ELR (cell line): ENCODE measurements at places on chromosomes 12 and 14.

DNA sequence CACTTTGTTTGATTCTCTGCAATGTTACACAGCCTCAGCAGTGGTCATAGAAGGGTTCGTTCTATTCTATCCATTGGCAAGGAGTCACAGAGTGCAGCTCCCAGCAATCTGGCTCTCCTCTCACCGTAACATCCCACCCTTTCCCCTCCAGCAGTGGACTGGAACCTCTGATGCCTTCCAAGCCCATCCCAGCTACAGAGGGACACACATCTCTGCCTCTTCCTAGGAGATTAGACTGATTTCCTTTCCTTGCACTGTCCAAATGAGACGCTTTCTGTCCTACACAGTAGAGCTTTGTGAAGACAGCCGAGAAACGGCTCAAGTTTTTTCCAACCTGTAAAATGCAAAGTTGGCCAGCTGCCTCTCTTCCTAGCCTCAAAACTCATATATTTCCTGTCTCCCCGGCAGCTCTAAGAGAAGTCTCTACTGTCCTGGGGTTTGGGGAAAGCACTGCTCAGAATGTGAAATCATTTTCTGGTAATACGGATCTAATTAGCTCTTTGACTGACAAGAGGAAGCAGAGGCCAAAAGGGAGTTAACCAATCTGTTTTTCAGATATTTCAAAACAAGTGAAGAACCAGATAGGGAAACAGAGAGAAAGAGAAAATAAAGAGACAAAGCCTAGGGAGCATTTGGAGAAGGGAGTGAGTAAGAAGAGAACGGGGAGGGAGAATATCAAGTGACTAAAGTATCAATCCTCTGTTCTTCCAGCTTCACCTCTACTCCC is 516 bp downstream of the NINJ2 start:
- no peak for DNase-seq

DNA sequence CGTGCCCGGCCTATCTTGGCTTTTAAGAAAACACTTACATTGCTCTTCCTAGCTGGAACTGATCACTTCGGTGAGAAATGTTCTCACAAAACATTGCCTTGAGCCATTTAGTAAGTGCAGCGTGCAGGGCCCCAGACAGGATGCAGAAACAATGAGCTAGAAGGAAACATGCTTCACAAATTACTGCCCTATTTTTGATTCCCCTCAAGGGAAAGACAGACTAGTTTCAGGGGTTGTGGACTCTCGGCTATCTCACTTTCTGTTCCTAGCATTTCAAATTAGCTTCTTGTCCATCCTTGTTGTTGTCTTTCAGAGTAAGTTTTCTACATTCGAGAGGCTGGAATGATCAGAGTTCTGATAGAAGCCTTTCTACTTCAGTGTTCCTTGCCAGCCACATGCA is 21.6 kb downstream of the TGFB3 start:
- no peak for DNase-seq

DNA sequence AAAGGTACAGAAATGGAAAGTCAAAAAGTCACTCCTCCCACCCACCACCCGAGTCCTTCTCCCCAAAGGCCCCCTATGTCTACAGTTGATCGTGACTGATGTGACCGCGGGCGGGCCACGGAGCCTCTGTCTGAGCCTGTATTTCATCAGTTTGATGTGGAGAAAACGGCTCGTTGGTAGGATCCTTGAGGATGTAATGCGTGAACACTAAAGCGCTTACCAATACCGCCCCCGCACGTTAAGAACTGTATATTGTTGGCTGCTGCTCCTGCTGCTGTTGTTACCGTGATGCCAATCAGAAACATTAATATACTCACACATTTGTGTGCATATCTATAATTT is 24.6 kb upstream of the UBC start:
- DNase-seq: peak; percentile 92

DNA sequence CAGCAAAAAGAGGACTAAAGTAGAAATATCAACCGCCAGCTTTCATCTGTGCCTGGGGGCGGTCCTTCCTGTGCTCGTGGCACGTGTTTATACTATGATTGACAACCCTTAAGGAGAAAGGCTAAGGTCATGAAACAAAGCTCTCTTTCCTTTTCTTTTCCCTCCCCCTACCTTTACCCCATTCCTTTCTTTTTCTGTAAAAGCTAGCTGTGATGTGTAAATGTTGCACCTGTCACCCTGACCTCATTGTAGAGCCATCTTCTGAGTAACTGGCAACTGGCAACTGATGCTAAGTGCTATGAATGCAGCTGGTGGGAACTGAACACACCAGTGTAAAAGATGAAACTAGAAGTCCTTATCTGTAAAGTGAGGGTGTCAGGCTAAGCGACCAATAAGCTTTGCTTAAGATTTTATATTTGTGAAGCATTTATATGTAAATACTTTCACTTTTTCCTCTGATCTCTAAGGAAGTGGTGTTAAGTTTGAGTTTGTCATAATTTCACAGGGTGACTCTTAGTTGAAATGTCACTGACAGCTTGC is 102.8 kb upstream of the BCAT1 start:
- no peak for DNase-seq

DNA sequence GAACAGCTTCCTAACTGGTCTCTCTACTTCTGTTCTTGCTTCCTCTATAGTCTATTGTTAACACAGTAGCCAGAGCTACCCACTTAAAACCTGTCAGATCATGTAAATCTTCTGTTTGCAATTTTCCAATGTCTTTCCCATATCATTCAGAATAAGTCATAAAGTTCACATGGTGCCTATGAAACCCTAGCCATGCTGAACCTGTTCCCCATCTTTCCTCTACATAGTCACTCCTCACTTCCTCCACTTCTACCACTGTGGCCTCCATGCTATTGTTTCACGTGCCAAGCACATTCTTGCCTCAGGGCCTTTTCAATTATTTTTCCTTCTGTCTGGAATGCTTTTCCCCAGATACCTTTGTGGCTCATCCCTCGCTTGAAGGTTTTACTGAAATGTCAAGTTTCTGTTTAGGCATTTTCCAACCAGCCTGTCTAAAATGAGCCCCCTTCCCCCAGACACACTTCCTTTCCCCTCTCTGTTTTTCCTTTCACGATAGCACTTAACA is 132.1 kb downstream of the DYRK2 start:
- peak; percentile 19 for DNase-seq

DNA sequence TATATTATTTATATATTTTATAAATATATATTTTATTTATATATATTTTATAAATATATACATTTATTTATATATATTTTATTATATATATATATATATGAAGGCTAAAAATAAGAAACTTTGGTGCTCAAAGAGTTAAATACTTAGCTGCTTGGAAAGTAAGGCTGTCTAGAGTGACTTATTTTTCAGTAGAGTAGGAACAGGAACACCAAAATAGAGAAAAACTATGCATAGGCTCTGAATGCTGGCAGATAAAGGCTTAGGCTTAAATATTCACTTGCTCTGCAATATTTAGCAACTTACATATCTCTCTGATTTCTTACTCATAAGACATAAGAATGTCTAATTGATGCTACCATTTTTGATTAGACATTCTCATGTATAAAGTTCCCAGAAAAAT is 991.2 kb downstream of the VRK1 start:
- DNase-seq: no peak

DNA sequence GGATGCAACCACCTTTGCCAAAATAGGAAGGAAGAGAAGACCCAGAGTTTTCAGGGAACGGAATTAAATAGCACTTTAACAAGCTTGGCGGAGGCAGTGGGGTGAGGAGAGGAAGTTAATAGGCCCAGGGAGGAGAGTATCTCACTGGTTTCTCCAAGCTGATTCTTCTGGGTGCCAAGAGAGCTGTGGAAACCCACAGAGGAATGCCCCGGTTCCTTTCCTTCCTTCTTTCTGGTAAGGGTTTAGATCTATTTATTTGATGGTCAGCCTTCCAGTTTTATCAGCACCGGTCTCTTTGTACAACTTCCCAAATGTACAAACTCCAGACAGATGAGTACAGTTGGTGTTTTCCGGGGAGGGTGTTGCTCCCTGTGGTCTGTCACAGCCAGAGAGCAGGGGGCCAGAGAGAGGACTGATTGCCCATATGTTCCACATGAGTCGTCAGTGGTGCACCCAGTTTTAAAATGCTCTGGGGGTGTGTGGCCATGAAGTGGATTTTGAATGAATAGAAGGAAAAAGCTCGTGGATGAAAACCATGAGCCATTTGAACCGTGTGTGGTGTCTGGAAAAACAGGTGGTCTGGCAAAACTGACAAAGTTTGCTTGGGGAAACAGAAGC is 26.6 kb downstream of the PRKCH start:
- DNase-seq: no peak

DNA sequence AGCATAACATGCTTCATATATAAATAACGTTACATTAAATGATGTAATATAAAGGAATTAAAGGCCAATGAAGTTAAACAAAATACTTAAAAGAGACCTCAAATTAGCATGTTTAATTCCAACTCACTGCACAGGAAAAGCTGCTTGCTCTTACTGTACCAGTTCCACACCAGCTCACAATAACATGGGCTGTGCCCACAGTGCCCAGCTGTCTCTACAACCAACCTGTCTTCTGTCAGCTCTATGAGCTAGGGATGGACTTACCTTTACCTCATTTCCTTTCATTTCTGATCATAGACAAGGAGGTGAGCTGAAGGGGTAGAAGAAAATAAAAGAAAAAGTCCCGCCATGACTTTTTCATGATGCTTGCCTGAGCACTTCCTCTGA is 64.8 kb downstream of the NKX2-1 start:
- no peak for DNase-seq

- DNase-seq: no peak
Measured at GRCh38 chr12:127570793-127571360, 696.1 kb upstream of the TMEM132C start.

DNA sequence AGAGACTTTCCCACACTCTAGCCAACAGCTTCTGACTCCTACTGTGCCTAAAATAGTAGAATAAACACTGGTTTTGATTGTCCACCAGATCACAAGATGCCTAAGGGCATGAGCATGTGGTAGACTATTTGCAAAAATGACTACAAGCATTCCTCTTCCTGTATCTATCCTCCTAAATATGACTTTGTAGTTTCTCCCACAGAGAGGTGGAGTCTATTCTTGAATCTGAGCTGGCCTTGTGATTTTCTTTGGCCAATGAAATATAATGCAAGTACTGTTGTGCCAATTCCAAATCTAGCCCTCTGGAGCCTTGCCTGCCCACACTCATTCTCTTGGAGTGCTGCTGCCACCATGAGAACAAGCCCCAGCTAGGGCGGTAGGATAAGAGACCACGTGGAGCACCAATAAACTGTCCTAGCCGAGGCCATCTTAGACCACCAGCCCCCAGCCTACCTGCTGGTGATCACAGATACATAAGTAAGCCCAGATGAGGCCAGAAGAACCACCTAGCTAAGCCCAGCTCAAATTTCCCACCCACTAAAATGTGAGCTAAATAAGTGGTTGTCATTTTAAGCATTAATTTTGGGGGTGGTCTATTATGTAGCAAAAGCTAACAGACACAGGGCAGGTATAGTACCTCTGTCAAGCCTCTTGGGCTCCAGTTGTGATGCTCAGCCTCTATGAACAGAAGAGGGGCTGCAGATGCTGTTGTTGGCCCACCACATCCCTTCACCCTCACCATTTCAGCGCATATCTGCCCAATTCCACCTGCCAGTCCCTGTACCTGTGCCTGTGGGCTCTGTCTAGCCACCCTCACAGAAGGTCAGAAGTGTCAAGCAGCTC is 17.9 kb downstream of the ZFP36L1 start:
- peak; percentile 86 for DNase-seq

DNA sequence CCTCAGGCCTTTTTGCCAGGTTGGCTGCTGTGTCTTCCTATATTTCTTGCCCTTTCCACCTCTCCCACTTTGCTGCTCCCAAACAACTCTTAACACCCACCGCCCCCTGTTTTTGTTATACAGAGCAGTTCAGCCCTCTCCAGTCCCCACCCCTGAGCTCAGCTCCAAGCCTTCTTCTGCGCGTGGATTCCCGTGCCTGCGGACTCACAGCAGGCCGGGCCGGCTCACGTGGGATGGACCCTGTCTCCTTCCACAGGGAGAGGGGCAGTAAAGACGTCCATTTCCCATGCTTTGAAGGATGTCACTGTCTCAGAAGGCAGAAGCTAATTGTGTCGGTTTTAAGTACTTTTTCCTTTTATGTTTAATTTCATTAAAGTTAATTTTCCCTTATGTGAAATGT is 139.4 kb downstream of the CACNA1C start:
- DNase-seq: no peak

GRCh38 chr12:69900720-69901131 is 75.7 kb downstream of the MYRFL start:
- peak; percentile 75 for DNase-seq

DNA sequence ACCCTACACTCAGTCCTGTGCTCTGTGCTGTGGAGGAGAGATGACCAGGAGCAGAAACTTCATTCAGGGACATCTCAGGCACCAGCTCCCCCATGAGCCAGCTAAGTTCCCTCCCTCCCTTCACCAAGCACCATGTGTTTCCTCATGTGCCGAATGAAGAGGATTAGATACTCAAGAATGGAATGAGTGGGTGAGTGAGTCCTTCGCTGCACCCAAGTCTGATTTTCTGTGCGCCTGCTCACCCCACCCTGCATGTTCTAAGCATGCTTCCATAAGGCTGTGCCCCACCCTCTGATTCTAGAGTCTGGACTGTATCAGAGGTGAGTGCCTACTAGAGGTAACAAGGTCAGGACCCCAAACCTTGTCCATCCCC is 12.1 kb downstream of the SERPINA5 start:
- no peak for DNase-seq

DNA sequence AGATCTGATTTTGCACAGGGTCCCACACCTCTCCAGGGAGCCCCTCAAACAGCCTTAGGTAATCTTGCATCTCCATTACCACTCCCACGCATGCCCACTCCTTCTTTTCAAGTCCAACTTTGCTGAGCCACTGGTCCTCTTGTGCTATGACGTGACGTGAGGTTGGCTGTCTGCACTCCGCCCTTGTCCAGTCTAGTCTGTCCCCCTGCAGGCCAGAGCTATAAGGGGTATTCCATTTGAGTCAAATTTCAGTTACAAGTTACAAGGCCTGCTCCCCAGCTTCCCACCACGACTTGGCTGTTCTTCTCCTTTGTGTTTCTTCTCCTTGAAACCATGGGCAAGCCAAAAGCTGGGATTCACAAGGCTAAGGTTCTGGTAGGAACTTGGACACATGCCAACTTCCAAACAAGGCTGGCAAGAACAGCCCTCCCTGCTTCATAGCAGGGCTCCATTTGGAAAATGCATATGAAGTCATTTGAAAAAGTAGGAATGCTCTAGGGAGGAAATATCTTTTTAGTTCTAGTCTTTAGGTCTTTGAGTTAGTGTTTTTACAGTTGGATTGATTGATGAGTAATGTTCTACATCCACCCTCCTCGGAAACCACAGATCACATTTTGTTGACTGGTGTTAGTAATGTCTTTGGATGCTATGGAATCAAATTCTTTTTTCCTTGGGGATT is 49.1 kb downstream of the KCNA1 start:
- DNase-seq: peak; percentile 3

GRCh38 chr12:11023387-11023786 is 967 bp upstream of the TAS2R19 start:
- DNase-seq: no peak

DNA sequence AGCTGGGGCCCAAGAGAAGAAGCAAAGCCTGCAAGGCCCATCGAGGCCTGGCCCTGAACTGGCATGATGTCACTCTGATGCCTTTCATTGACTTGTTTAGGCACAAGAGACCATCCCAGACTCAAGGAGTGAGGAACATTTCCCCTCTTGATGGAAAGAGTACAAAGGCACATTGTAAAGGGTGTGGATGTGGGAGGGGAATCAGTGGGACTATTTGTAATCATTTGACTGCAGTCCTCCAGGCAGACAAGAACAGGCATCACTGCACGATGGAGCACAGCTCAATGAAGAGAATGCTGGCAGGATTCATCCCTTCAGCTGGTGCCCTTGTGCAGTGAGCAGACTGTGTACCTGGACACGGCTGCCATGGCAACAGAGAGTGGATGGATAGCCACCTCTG is 87.9 kb downstream of the LGMN start:
- no peak for DNase-seq
